ENCODE measurements at places on chromosomes 13 and 19.

- DNase-seq: no peak
Measured at GRCh38 chr13:73480779-73481559, 422.2 kb downstream of the KLF5 start.

DNA sequence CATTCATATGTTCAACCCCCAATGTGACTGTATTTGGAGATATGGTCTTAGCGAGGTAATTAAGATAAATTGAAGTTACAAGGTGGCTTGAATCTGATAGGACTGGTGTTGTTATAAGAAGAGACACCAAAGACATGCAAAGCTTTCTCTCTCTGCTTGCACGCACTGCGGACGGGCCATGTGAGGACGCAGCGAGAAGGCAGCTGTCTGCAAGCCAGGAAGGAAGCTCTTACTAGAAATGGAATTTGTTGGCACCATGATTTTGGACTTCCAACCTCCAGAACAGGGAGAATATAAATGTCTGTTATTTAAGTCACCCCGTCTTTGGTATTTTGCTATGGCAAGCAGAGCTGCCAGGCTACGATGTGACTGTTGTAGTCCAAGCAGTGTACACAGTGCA, 4.8 kb downstream of the DLEU7 start:
- DNase-seq: no peak

DNA sequence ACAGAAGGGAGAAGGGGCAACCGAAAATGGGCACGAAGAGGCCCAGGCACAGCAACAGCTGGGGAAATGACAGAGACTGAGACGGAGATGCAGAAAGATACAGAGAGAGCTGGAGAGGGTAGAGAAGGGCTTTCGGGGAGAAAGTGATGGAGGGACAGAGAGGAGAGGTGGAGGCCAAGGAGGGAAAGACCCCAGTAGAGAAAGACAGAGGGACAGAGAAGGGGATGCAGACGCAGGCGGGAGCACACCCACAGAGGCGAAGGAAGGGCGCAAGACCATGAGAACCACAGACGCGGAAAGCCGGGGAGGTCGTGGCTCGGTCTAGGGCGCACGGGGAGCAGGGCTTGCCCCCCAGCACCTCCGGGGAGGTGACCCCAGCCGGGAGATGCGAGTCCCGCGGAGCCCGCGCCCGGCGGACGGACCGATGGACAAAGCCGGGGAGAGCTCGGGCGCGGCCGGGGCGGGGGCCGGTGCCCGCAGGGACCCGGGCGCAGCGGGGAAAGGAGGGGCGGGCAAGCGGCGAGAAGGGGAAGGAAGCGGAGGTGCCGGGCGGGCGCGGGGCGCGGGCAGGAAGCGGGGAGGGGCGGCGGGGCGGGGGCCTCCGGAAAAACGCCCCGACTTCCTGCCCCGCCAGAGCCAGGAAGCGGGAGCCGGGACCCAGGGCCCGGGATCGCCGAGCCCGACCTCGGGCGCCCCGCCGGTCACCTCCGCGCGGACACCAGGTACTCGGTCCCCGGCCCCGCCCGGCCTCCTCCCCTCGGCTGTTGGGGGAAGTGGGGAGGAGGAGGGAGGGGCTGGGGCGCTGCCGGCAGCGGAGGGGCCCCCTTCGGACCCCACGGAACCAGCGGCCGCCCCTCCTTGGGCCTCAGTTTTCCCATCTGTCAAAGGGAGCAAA, at the start of gene ARHGEF1:
Gene ARHGEF1 (plus strand): TSS at position 617 of the 895 bp plus-strand sequence. CDS start 4,899 bp downstream, outside the sequence.
- no peak for DNase-seq

- no peak for DNase-seq
Measured at GRCh38 chr13:29935309-29935981, 85.0 kb upstream of the UBL3 start.

GRCh38 chr13:96958286-96958891, 35.9 kb downstream of the OXGR1 start:
- DNase-seq: peak; percentile 9

GRCh38 chr19:53809518-53810186, 14.5 kb downstream of the NLRP12 start:
- no peak for DNase-seq

GRCh38 chr19:10707440-10707839, 6.2 kb downstream of the QTRT1 start:
- no peak for DNase-seq

DNA sequence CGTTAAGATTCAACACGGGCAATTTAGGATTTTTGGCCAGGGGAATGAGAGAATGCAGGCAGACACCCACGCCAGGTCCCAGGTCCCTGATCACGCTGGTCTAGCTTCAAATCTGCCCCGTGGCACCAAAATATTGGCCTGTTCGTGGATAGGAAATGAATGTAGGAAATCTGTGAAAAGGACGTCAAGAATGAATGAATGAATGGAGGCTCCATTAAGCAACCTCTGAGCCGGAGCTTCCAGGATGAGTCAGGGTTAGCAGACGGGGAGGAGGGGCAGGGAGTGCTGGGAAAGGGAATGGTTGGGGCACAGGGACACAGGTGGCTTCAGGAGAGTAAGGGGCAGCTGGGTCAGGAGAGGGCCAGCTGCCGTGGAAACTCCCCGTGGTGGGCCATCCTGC, 4.2 kb downstream of the SULT2B1 start:
- DNase-seq: no peak

DNA sequence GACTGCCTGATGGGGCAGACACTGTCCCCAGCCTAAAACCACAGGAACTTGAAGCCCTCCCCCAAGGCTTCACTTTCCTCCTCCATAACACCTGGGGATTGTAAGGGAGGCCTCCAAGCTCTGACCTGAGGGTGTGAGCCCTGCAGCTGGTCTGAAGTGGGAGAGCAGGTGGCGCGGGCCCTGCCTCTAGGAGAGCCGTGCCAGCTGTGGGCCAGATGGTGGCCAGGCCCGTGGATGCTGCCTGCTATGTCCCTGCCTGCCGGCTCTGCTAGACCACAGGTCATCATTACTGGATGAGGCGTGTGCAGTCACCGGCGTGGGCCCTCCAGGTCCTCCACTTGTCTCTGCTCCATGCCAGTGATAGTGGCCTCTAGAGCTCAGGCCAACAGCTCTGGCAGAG, 3.5 kb upstream of the KLHL26 start:
- DNase-seq: no peak

- DNase-seq: no peak
Measured at GRCh38 chr19:41691268-41691970, 3.3 kb upstream of the CEACAM7 start.

DNA sequence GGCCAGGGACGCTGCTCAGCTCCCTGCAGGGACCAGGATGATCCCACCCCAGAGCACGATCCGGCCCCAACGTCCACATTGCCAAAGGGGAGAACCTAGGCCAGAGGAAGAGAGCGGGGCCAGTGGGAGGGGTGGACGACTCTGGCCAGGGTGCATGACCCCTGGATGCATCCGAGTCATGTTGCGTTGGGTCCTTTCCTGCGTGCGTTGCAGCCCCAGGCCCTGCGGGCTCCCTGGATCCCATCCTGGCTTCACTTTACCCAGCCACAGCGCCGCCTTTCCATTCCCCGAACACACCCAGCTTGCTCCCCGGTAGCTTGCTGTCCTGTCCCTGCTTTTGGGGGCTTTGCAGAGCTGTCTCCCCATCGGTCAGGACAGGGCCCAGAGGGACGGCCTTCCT, 10.5 kb downstream of the PLIN4 start:
- DNase-seq: no peak

GRCh38 chr13:27834095-27834494, 41.8 kb downstream of the GSX1 start:
- no peak for DNase-seq
